ENCODE measurements at places on chromosomes 16 and 17. TPM values are rescaled to one million over a fixed set of nuclear protein-coding genes. Genes with fewer than 3 reads are reported as not detected.

IL21R gene
- total RNA-seq, result 0.98 TPM

PRCD gene
- 21.4 TPM for total RNA-seq

KIF2B gene
- not detected for total RNA-seq

TMEM100 gene
- total RNA-seq, result 20.6 TPM

ZCCHC14 gene
- 74.2 TPM for total RNA-seq

ARL17B gene
- total RNA-seq, result 14.0 TPM

MYO19 gene
- 112 TPM for total RNA-seq

RAI1 gene
- 29.2 TPM for total RNA-seq

SOX15 gene
- total RNA-seq, result 44.4 TPM

NATD1 gene
- total RNA-seq, result 4.2 TPM

Data from vagina (tissue), 2 donors.